ENCODE measurements at places on chromosomes 12 and 14. TPM values are rescaled to one million over a fixed set of nuclear protein-coding genes. Genes with fewer than 3 reads are reported as not detected.

- no peak for DNase-seq
Measured at GRCh38 chr14:101171650-101172049, 268.1 kb upstream of the RTL1 start.

DNA sequence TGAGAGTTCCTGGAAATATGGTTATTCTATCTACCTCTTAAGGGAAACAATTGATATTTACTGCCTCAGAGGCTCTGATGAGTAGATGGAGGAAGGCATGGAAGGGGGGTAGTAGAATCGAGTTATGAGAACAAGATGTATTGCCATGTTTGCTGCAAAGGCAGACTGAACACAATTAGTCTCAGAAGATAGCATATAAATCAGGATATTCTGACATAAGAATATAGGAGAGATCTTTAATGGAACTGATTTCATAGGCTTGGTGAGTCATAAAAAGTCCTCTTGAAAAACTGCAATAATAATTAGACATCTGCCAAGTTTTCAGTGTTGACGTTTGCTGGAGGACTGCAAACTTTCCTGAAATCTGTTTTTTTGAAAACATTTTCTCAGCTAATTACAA lies 636.1 kb downstream of the TMTC2 start:
- DNase-seq: no peak

DNA sequence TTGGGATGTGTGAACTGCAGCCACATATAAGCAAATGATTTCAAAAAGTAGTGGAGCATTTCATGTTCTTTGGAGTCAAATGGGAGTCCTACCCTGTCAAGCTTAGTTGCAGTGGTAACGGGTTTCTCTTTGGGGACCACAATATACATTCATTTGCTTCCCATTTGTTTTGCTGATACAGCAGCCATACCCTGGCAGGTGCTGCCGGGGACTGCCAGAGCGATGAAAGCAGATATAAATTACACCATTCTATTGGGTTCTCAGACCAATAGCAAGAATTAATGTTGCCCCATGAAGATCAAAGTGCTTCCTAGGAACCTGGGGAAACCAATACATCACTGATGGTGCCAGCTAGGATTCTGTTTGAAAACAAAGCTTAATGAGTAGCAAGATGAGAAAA lies 1621.5 kb upstream of the FLRT2 start:
- no peak for DNase-seq

DNA sequence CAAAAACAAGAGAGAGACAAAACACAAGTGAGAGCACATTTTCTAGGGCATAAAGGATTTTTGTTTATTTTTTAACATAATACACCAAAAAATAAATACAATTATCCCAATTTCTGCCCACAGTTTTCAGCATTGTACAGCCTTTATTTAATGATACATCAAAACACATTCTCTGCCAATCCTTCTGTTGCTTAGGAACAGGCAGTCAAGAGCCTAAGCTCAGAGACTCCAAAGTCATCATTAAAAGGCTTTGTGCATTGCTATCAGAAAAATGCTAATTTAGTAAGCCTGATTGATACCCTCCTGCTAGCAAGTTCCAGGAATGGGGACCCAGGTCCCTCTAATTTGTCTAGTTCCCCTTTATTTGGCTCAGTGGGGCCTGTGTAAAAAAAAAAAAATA lies 536.5 kb downstream of the RPS29 start:
- no peak for DNase-seq

- DNase-seq: peak; percentile 48
Measured at GRCh38 chr12:74365178-74365964, 172.3 kb upstream of the ATXN7L3B start.

The KLHL33 gene
- total RNA-seq: 0.18 TPM

- no peak for DNase-seq
Measured at GRCh38 chr12:73220951-73221350, 948.8 kb downstream of the TRHDE start.

The NOC4L gene
- 17.1 TPM for total RNA-seq

The CCDC175 gene
- not detected for total RNA-seq

Data from cardiac muscle cell (in vitro differentiated cells and primary cell).